ENCODE measurements at places on chromosomes 13 and 19. TPM values are rescaled to one million over a fixed set of nuclear protein-coding genes. Genes with fewer than 3 reads are reported as not detected.

ACER1 gene
- not detected for total RNA-seq

DNA sequence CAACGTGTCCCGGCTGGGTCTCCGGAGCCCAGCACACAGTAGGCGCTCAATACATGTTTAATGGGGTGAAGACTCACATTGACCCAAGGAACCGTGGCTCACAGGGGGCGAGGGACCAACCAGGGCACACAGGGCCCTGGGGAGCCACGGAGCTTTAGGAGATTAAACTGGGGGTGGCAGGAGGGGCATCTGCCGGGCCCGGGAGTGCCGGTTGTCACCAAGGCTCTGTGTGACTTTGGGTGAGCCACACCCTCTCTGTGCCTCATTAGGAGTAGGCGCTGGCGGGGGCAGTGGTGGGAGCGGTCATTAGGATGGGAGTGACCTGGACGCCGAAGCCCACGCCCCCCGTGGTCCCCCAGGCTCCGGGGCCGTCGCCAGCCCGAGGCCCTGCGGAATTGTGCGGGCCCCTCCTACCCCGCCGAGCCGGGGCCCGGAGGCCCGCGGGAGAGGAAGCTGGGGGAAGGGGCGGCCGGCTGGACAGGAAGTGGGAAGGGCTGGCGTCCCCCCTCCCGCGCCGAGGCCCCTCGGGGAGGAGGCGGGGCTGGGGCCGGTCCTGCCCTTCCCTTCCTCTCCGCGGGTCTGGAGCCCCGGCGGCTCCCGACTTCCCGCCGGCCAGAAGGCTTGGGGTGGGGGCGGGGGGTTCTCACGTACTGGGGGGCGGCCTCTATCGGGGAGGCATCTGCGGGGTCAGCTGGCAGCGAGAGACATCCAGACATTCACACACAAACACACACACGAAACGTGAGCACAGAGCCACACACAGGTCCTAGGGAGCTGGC lies 1.8 kb upstream of the SSBP4 start:
- ATAC-seq: peak; percentile 44

GRCh38 chr13:23386533-23386932 lies 47.0 kb downstream of the SACS start:
- ATAC-seq: no peak

GRCh38 chr19:52748336-52748950 lies 13.6 kb upstream of the ZNF611 start:
- peak; percentile 32 for ATAC-seq
